Fibroblast of upper back skin (primary cell): ENCODE measurements at places on chromosomes 11 and 22.

DNA sequence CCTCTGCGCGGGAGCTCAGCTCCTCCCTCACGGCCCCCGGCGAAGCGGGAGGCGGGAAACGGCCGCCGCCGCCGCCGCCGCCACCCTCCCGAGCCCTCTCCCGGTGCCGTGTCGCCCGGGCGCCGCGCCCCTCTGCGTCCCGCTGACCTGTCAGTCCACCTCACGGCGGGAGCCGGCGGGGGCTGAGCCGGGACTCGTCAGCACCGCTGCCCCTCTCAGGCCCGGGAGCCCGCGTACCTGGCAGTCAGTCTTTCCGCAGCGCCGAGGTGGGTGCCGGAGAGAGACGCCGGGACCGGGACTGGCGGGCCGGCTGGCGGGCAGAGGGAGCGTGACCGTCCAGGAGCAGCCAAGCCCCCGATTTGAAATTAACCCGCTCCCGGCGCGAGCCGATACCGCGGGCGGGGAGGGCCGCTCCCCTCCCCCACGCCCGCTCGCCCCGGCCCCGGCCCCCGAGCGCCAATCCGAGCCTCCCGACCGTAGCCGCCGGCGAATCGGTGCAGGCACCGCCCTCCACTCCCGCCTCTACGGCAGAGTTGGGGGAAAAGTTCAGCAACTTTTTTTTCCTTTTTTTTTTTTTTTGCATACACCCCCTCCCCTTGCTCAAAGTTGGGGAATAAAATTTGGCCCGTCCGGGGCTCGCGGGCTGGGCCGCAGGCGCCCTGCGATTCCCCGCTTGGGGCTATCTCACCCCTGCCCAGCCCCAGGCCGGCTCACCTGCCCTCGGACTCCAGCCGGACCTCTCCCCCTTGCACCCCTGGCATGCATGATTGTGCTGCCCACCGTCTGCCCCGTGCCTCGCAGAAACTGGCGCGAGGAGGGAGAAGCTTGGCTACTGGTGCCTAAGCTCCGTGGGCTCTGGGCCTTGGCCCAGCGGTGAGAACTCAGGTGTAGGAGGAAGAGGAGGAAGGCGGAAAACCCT lies 774 bp upstream of the E2F8 start:
- DNase-seq = no peak

DNA sequence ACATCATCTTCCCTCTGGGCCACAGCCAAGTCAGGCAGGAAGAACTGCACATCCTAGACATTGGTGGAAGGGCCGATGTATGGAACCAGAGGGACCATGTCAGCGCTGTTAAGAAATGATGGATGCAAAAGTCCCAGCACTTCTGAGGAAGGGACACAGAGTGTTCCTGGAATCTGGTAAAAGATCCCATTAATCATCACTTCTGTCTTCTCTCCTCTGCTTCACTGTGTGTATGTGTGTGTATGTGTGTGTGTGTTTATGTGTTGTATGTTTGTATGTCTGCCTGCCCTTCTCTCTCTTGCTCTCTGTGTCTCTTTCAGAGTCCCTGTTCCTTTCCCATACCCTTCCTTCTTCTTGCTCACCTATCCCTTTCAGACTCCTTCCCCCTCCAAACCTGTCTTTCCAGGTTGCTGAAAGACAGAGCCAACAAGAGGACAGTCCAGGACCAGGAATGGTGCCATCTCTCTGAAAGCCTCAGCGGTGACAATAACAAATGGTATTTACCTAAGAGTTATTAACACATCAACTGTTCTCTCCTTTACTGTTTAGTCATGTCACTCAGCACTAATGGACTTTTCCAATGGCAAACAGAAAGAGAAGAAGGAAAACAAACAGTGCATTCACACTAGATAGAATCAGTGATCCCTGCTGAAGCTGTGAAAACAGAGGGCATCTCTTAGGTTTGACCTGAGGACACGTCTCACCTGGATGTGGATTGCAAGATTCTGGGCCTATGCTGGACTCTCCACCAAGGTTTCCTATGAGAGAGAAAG lies 47.1 kb downstream of the EHF start:
- no peak for DNase-seq

DNA sequence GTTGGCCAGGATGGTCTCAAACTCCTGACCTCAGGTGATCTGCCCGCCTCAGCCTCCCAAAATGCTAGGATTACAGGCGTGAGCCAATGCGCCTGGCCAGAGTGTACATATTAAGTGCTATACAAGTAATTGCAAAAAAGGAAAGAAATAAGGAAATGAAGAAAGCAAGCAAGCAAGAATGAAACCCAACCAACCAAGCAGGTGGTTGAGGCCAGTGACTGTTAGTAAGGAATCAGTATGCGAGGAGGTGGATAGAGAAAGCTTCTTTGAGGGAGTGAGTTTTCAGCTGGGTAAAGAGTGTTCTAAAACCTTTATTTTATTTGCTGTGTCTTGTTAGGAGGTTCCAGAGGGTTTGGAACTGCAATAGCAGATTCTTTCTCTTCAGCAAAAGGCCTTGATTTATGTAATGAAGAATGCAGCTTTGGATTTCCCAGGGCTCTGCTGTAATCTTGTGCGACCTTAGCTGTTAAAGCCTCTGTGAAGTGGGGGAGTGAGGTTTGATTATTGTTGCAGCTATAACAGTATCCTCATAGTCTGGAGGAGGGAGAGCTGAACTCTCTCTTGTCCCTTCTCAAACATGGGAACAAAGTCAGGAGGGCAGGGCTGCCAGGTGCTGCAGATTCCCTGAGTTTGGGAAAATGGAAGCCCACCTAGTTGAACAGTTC lies 5.7 kb downstream of the AMPD3 start:
- DNase-seq = no peak

DNA sequence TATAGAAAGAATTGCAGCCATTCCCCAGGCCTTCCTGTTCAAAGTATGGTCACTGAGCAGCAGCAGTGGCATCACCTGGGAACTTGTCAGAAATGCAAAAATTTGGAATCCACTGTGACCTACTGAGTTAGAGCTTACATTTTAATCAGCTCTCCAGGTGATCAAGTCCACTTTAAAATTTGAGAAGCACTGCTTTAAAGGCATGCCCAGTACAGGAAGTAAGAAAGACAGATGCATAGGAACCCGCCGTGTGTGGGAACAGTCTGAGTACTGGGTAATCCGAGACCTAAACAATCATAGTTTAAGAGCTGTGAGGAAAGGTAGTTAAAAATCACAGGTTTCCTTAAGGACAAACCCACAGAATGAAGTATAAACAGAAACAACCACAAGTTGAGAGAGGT lies 462.4 kb downstream of the RAB38 start:
- DNase-seq = no peak

DNA sequence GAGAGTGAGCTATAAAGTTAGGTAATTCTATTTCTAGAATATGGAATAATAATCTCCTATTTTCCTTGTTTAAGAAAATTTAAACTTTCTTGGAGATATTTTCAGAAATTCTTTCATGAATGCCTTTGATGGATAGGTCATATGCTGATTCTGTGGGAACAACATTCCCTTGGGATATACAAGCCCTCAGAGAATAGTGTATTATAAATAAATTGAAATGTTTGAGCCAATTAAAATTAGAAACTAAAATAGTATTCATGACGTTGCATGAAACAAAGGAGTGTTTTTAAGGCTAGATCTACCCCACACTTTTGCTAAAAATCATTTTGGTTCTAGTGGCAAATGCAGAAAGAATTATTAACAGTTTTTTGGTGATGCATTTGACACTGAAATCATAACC lies 269.3 kb upstream of the ANO3 start:
- DNase-seq = peak; percentile 19
